ENCODE measurements at places on chromosomes 7 and 10.

DNA sequence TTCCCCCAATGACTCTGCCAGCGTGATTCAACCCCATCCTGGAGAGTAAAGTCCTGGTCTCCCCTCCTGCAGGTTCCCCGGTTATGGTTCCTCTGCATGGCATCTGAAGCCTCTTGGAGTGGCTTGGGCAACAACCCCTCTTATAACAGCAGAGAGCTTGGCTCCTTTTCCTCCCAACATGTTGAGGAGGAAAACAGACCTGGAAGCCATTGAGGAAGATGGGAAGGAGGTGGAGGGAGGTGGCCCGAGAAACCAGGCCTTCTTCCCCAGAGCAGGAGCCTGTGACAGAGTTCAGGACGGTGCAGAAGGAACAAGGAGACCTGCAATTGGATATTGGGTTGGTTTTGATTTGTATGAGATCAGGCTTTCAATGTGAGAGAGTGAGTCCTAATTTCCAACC is 184.0 kb upstream of the ADCY1 start:
- DNase-seq: no peak

GRCh38 chr7:137974766-137975165 is 27.1 kb downstream of the CREB3L2 start:
- no peak for DNase-seq

- DNase-seq: no peak
Observed at GRCh38 chr10:95260397-95260881, 30.4 kb downstream of the PDLIM1 start.

GRCh38 chr10:49614242-49615198 is 683 bp downstream of the CHAT start:
- DNase-seq: no peak

DNA sequence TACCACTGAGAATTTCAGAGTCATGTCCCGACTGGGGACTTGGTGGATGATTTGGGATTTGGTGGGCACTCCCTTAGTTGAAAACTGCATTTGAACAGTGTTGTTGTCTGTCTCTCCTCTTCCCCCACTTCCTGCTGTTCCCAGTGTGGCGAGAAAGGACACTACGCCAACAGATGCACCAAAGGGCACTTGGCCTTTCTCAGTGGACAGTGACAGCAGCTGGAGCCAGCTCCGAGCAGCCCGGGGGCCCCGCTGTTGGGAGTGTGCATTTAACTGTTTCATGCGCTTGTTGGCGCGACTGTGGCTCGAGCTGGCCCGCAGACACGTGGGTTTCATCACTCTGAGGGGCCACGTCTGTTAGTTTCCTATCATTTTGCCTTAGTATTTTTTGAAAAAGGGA is 9.7 kb downstream of the ATP5MF start:
- DNase-seq: no peak

GRCh38 chr10:128178302-128178958 is 52.2 kb upstream of the MKI67 start:
- no peak for DNase-seq

GRCh38 chr7:22563621-22564241 is 63.7 kb upstream of the STEAP1B start:
- DNase-seq: no peak

- DNase-seq: no peak
Observed at GRCh38 chr7:26332698-26333097, 41.0 kb downstream of the SNX10 start.

DNA sequence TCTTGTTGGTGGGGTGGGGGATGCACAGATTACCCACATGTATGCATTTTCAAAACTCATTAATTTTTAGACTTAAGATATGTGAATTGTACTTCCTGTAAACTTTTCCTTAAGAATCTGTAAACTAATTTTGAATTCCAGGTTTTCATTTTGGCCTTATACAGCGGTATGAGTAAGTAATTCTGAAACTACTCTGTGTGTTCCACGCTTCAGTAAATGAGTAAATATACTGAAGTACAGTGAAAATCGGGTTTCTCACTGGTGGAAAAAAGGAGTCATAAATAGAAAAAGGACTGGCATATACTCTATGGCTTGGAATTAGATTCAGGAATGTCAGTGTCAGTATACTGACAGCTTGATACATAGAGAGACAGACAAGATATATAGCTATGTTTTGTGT is 72.8 kb downstream of the CTTNBP2 start:
- no peak for DNase-seq

- DNase-seq: no peak
Observed at GRCh38 chr10:89683883-89684282, 17.5 kb upstream of the KIF20B start.

- DNase-seq: no peak
Observed at GRCh38 chr10:11856089-11856488, 32.9 kb downstream of the PROSER2 start.

DNA sequence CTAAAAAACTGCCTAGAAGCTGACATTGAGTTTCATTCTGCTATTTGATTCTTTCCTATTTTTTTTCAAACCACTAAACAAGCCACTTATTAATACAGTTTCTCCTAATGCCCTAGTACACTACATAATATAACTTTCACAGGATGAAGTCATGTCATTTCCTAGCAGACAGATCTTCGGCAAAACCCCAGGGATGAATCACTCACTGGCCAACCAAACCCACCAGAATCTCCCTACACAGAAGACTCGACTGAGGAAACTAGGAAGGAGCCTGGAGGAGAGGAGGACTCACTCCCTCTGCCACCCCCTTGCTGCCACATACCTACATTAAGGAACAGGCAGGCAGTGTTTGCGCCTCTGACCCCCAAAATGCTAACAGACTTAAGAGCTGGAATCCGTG is 33.4 kb downstream of the XPNPEP1 start:
- no peak for DNase-seq

GRCh38 chr10:129900825-129901224 is 63.2 kb downstream of the EBF3 start:
- DNase-seq: no peak

GRCh38 chr10:97596101-97597082 is 6.9 kb downstream of the C10orf62 start:
- no peak for DNase-seq

DNA sequence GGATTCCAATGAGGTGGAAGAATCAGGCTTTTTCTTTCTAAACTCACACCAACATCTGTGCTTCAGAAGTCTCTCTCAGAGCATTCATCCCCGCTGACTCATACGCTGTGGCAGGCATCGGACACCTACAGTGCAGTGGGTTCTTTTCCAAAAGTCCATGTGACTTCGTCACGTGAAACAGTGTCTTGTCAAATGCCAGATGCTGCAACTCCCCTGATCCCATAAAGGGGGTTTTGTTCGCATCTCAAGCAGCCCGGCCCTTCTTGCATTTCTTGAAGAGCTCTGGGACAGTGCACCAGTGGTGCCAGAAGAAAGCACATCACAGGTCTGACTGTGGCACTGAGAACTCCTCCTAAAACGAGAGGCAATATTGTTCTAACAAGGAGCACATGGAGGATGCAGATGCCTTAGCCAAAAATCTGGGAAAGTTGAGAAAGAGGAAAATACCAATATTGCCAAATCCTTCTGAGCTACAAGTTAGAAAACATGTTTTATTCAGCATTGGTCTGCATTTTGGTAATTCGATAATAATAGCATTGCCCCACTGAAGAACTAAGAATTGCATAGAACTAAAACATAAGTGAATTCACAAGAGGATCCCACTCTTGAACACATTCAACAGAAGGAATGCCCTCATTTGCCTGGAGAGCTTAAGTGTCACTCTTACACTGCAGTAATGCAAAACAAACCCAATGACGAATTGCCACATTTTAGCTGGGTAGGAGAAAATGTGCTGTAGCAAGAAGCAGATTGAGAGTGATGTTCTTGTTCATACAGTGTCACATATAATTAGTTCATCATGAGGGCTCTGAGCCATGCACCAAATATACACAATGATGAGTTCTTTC is 204.4 kb downstream of the CXCL12 start:
- no peak for DNase-seq

GRCh38 chr10:87691506-87692070 is 31.9 kb downstream of the PAPSS2 start:
- DNase-seq: no peak

DNA sequence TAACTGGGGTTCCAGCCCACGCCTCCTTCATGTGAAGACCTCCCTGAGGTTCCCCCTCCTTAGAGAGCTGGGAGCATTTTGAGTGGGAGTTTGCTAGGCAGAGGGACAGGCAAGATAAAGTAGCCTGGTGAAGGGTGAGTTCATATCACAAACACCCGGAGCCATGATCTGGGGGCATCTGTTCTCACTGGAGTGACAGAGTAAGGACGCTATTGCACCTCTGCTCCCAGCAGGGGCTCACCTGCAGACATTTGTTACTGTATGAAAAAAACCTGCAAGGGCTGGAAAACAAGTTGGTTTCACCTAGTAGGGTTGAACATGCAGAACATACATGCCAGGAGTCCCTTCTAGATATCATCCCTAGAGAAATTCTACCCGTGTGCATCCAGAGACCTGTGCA is 88.4 kb downstream of the CARD11 start:
- no peak for DNase-seq

All from COR-L47 (cell line).